Effector CD4-positive, alpha-beta T cell (primary cell): ENCODE measurements at places on chromosomes 7 and 10.

- DNase-seq = peak; percentile 38
Measured at GRCh38 chr10:21740989-21741388, 207.0 kb downstream of the MLLT10 start.

DNA sequence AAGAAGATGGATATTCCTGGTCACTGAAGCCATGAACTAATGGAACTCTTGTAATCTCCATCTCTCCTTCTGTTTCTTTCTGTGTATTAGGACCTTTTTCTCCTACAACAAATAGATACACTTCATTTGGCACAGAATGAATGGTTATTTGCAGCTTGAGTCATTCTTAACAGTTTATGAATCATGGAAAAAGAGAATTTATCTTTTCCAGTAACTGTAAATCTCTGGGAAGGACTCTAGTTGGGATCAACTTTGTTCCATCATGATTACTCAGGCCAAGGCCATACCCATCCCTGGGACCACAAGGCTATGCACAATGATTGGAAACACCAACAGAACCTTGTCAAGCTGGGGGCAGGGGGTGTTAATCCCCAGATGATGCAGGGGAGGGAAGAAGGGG, 36.1 kb upstream of the MDFIC start:
- DNase-seq = no peak

DNA sequence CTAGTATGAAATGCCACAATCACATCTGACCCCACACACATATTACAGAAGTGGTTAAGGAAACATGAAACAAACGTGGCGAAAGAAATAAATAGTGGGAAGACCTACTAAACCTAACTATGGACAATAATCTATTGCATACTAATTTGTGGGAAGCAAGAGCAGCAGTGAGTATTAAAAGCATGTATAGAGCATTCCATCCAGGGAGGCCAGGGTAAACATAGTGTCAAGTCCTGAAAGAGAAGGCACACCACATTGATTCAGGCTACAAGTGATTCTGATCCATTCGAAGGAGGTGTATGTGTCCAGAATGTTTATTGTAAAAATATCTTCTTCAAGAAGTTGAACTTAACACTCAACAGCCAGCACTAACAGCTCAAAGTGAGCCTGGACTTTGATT, 29.2 kb downstream of the CACNA2D1 start:
- no peak for DNase-seq

- DNase-seq = no peak
Measured at GRCh38 chr10:114576132-114576487, 82.0 kb downstream of the ABLIM1 start.

- DNase-seq = no peak
Measured at GRCh38 chr7:142598297-142598696, 151.0 kb upstream of the PRSS1 start.

DNA sequence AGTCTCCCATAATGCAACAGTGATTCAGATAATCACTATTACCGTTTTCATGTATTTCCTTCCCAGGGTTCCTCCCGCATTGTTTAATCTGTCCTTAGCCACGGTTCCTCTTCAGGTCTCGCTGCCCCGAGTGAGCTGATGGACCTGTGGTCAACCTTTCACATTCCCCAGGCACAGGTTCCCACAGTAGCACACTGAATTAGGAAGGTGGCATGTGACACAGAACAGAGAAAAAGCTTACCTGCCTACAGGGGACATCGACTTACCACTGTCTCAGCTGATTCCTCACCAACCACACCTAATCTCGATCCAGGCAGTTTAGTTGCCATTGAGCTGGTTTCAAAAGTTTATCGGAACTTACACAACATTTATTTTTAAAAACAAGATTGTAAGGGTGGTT, 72.2 kb downstream of the MTURN start:
- DNase-seq = no peak

- no peak for DNase-seq
Measured at GRCh38 chr7:151032936-151033863, 5.0 kb downstream of the ABCB8 start.

DNA sequence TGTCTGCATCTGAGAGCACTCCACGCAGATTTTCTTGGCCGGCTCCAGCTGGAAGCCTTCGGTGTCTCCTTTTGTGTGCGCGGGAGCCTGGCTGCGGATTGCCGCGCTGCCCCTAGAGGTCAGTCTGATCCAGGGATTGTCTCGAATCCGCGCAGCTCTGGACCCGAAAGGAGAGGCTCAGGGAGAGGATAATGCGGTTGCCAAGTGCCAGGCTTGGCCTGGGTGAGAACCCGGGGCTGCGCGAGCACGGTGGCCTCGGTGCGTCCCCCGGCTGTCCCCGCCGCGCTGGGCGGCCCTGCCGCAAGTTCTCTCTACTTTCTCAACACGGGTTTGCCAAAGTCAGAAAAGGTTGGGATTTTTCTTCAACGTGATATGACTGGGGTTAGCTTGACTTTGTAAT, 140.9 kb downstream of the ADCYAP1R1 start:
- no peak for DNase-seq

GRCh38 chr7:44383566-44383965, 58.2 kb upstream of the CAMK2B start:
- DNase-seq = no peak

GRCh38 chr10:90847436-90847835, 10.4 kb downstream of the HTR7 start:
- DNase-seq = no peak

- no peak for DNase-seq
Measured at GRCh38 chr10:95451568-95452524, 109.3 kb downstream of the SORBS1 start.

DNA sequence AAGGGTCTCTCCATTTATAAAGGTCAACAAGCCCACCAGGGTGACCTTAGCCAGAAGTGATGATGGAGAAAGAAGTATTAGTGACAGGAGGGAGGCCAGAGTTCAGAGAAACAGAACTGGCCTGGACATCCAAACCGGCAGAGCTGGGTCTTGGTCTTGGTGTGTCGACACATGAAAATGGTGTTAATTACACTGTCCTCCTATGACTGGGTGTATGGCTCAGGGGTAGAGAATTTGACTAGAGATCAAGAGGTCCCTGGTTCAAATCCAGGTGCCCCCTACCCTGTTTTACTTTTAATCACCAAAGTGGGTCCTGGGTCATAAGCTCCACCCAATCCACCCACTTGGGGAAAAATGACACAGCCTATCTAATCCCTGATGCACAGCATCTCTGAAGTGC, 110.6 kb upstream of the ZNF746 start:
- DNase-seq = no peak

DNA sequence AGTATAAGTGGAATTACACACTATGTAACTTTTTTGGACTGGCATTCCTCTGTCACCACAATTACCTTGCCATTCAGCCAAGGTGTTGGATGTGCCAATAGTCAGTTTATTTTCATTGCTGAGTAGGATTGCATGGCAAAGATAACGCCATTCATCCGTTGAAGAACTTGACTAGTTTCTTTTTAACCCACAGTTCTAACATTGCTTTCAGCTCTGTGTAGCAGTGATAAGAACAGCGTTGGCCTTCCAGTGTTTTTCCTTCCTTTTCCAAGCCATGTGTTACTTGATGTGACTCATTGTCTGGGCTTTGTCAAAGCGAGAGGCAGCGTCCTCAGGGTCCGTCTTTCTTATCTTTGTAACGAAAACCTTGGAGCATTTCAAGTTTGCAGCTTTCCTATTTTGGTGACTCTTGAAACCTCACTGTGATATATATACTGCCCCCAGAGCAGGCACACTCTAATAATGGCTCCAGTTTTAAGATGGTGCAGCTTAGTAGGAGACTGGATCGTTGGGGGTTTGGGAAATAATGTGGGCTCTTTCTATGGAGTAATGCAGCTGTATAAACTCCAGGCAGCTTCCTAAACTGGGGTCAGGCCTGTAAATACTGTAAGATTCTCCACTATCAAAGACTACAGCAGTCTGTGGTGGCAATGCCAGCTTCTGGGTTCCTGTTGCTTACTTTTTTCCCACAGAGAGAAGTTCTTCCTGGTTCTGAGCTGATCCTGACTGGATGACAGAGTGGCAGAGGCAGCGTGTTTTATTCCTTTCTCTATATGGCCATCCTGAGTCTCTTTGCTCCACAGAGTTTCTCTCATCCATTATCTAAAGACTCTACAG, 41.7 kb downstream of the AKR1E2 start:
- DNase-seq = no peak

DNA sequence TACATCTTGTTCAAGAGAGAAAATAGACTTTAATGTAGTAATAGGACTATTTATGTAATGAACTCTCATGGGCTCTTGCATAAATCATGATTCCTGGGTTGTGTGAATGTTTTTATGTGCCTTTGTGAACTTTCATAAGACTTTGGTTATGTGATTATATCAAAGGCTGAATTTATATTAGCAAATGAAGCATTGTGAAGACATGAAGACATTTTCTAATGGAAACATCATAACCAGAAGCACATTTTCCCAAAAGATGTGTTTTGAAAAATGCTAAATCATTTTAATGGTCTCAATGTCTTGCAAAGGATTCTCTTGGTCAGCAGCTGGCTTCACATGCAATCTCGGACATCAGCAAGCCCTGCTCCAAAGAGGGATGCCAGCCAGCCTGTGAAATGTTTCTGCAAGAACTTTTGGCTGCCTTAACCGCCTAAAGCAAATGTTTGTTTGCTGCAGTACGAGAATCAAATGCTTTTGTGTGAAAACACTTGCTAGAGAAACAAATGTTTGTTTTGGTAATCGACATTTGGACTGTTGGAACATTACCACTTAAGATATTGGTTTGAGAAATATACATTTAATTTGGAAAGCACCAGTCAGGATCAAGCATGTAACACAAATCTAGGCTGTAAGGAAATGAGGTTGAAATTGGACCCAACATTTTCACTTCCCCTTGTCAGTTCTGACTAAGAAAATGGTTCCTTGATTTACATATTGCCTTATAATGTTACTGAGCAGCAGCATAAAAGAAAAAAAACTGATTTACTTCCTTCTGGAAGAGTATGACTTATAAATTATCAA, 102.1 kb downstream of the RTKN2 start:
- no peak for DNase-seq

GRCh38 chr10:21364196-21365114, 161.0 kb downstream of the SKIDA1 start:
- DNase-seq = no peak

DNA sequence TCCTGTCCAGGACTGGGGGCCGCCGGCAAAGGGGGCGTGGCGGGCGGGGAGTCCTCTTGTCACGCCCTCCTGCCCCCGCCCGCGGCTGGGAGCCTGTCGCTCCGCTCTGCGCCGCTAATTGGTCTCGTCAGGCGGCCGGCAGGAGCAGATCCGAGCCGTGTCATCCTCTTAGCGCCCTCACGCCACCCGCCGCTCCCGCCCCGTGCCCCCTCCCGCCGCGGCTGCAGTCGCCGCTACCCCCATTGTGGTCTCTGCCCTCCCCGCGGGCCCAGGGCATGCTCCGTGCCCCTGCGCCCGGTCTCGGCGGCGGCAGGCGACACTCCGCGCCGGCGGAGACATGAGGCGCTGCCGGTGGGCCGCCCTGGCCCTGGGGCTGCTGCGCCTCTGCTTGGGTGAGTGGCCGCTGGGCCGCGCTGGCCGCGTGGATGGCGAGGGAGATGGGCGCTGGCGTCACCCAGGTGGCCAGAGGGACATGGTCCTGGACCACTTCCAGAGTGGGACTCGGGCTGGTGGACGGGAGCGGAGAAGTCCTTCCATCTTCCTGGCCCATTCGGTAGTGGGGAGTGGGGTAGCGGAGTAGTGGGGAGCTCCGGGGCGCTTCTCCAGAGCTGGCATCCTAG, at the start of gene CDHR1:
Gene CDHR1, plus strand, starts transcription at position 114 of the 620 bp plus-strand sequence. Its CDS starts 224 bp downstream, at position 338.
- DNase-seq = no peak

DNA sequence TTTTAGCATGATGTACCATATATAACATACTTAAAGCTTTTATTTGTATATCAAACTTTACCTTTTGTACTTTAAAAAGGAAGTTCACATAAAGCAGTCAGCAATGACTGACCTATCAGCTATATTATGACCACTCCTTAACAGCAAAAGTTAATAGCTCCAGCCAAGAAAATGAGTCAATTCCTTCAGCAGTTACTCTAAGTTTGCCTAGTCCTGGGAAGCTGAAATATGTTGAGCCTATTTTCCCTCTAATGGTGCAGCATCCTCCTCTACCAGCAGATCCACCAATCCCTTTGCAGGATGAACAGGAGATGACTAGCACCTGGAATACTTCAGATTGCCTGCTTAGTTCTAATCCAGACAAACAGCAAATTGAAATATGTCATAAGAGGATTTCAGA, 64.2 kb downstream of the CUL2 start:
- DNase-seq = no peak

DNA sequence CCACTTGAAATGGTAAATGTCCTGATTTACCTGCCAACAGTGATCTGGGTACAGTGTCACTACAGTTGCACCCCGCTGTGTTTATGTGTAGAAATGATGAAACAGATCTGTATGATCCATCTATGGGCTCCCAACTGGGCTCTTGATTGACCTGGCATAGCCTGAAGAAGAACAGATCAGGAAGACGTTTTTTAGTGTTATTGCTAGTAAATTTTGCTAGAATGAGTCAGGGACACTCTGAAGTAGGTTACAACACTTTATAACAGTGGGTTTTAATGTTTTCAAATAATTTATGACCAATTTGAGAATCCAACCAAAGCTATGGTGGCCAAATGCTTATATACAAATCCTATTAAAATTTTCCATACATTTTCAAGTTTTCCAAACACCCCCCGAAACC, 110.3 kb downstream of the DKK1 start:
- no peak for DNase-seq

DNA sequence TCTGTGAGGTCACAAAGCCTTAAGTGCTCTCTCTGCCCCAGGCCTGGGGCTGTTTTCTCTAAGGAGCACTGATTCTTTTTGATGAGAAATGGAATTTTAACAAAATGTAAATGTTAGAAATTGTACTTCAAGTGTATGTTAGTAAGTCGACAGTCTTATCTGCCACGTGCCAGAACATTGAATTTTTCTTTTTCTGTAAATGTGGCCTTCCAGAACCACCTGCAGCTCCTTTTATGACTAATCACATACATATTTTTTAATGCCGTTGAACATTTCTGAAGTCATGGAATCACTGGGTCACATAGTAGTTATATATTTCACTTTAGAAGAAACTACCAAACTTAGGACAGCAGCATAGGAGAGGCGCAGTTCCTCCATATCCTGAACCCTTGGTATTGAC, 38.0 kb downstream of the UBE3C start:
- DNase-seq = no peak
